ENCODE measurements at places on chromosomes 3 and 15.

DNA sequence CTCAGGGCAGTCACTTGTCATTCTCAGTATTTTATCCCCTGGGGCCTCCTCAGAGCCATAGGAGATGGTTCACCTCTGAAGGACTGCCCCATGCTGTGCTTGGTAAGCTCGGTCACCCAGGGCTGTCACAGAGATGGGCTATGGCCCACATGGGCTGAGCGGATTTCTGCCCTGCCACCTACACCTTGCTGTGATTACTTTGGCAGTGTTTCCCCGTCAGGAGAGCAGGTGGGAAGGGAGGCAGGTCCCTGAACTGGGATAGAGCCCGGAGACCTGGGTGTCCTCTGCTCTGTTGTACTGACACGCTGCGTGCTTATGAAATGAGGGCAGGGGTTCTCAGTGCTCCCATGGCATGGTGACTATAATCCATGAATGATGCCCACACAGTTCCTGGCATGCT lies 48.9 kb downstream of the APBA2 start:
- no peak for DNase-seq

- peak; percentile 72 for DNase-seq
Measured at GRCh38 chr3:179147873-179148615, at the start of gene PIK3CA. PIK3CA (plus strand) TSS chr3:179148357; CDS start chr3:179198826, 50,469 bp downstream.

GRCh38 chr3:43695863-43696262 lies 5.1 kb downstream of the ABHD5 start:
- no peak for DNase-seq

GRCh38 chr3:9945358-9945757 lies 6.8 kb downstream of the PRRT3 start:
- no peak for DNase-seq

DNA sequence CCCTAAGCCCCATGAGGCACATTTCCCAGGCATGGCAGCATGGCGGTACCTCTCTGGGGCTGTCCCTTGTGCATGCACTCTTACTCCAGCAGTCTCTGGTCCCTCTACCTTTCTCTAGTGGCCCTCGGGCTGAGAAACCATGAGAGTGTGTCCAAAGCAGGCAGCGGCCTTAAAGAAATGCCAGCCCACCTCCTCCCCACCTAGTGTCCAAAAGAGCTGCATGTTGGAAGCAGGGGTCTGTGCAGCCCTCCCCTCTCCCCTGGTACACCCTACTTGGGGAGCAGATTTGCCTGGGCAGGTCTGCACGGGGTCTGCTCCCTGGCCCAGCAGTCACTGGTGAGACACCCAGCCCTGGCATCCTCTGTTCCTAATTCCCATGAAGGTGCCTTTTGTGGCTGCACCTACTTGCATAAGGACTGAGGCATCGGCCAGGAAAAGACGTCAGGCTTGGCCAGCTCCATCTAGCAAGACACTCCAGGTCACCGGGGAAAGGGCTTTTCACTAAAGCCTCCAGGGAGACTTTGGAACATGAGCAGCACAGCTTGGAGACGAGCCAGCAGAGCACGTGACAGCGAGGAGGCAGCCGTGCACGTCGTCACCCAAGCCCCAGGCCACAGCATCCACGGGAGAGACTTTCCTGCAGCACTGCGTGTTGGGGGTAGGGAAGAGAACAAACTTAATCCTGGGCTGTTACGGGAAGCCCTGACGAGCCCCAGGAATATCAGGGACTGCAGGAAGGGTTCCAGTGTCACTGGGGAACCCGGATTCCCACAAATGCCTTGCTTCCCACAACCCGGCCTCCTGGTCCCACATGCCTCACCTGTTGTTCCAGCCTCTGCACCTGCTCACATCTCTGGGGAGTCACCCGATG lies 38.8 kb downstream of the TM2D3 start:
- DNase-seq, result no peak

DNA sequence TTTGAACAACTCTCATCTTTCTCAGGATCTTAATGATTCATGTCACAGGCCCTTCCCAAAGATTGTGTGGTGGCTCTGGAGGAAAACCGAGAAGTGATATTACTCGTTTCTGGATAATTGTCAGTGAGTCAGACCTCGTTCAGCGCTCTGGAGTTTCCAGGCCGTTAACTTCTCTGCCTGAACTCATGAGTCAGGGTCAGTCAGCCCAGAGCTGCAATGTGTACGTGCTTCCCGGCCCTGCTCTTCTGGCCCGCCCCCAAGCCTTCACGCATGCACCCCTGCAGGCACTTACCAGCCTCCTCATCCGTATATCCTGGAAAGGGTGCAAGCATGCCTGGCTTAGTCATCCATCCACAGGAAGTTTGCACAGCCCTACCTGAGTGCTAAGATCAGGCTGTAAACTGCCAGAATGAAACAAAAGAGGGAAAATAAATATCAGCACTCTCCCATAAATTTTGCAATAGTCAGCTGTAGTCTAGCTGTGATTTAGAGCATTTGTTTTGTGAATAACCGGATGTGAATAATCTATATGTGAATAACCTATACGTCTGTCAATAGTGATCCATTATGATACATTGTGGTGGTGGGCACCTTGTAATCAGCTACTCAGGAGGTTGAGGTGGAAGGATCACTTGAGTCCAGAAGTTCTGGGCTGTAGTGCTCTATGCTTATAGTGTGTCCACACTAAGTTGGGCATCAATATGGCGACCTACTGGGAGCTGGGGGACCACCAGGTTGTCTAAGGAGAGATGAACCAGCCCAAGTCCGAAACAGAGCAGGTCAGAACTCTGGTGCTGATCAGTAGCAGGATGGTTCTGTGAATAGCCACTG lies 35.3 kb upstream of the SEMA4B start:
- DNase-seq, result no peak

DNA sequence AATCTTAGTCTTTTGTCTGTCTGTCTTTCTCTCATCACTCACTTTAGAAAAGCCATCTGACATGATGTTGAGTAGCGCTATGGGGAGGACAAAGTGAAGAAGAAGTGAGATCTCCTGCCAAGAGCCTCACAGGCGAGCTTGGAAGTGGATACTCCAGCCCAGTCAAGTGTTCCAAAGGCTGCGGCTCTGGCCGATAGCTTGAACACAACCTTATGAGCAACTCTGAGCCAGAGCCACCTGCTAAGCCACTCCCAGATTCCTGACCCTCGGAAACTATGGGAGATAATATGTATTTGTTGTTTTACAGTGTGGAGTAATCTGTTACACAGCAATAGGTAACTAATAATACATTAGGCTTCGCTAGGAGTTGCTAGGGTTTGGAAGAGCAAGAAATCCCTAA lies 76.2 kb downstream of the MB21D2 start:
- no peak for DNase-seq
